Fibroblast of mammary gland (primary cell): ENCODE measurements at places on chromosomes 1 and 21.

DNA sequence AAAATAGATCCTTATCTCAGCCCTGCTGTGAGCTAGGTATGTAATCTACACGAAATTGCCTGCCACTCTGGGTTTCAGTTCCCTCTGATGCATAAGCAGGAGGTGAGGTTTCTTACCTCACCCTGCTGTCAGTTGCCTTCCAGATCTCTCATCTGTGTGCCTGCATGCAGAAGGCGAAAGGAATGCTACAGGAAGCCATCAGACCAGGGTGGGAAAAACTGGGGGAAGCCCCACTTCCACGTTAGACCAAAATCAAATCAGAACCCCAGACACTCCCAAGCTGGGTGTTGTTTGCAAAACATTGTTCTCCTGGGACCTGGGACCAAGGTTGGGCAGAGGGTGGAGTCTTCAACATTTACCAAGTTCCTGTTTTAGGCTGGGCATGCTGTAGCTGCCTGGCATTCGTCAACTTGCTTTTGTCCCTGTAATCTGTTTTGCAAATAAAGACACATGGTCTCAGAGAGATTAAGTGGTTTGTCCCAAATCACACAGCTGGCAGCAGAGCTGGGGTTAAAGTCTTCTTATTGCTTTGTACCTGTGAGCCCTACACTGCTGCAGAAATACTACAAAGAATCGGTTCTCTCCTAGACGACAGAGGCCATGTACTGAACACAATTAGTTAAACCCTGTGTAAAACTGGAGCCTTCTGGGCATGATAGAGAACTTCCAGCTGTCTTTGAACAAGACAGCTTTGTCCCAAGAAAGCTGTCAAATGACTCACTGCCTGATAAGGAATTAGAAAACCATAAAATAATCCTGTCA is 389.7 kb upstream of the RUNX1 start:
- DNase-seq: no peak

DNA sequence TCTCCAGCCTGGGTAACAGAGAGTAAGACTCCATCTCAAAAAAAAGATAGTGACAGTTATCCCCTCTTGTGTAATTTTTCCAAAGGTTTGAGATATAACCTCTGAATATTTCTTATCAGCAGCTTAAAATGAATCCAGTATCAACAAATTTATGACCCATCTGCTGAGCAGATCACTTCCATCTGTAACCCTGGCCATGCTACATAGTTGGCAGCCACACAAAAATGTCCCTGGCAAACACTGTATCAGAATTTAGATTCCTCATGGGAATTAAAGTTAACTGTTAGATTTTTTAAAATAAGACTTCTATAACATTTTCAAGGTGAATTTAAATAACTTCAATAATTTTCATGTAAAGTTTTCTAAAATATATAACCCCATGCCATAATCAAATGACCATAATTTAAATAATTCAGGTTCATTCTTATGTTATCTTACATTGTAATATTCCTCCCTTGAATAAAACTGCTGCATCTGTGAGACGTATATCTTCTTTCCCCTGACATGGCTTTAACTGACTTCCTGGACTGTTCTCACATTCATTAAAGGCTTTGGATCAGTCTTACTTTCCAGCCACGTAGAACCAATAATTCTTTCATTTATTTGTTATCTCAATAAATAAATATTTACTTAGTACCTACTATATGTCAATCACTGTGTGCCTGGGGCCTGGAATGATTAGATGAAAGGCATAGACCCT is 5.3 kb upstream of the PRPF38B start:
- DNase-seq: peak; percentile 57

- DNase-seq: no peak
Measured at GRCh38 chr1:54326543-54327385, 79.4 kb downstream of the SSBP3 start.

- no peak for DNase-seq
Measured at GRCh38 chr21:37828556-37828955, 87.7 kb downstream of the KCNJ6 start.

DNA sequence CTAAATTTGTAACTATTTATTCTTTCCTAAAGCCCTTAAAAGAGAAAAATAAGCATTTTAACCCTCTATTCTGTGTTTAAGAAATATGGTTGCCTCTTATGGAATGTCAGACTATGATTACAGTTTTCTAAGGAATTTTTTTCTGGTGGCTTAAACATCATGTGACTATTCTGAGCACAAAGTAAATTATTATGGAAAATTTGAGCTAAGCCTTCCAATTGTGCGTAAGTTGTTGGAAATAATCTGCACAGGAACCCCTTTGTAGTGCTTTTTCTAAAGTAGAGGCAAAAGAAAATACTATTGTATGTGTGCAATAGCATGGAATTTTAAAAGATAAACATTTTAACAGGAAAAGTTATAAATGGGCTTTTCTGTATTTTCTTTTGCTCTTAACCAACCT is 254.8 kb downstream of the PBX1 start:
- DNase-seq: no peak

GRCh38 chr1:31336687-31337467 is 36.0 kb downstream of the FABP3 start:
- no peak for DNase-seq

DNA sequence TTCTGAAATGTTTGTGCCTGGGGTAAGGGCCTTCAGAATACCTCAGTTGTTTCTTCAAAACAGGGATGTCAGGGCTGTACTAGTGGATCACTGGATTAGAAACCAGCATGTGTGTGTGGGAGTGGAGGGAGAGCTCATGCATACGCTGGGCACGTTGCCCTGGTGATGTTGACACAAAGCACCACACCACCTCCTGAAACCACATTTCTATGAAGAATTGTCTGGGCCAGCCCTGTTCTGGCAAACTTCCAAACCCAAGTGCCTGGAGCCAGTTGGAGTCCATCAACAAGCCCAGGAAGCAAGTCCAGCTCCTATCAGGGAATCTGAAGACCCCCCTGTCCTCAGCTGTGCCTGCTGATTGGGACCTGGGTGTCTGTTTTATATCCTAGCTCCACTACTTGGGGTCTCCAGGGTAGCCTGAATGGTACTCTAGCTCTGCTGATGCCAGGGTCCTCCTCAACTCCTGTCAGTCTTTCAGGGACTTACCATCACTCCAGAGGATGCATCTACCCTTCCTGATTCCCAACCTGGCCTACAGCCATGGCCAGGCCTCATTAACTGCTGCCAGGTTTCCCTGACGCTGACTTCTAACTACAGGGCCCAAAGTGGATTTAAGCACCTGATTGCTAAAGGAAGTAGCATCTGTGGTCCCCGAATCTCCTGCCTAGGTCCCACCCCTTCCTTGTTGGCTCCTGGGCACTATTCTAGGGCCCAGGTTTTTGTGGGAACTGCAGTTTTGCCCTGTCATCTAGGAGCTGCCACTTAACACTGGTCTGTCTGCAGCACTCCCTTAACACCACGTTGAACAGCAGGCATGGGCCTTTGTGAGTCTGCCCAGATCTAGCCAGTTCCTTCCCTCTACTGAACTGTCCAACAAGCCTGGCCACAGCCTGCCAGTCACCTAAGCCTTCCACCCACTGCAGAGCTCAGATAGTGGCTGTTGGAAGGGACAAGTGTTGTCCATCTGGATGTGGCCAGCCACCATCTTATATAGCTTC is 45.5 kb downstream of the LPAR3 start:
- peak; percentile 98 for DNase-seq

DNA sequence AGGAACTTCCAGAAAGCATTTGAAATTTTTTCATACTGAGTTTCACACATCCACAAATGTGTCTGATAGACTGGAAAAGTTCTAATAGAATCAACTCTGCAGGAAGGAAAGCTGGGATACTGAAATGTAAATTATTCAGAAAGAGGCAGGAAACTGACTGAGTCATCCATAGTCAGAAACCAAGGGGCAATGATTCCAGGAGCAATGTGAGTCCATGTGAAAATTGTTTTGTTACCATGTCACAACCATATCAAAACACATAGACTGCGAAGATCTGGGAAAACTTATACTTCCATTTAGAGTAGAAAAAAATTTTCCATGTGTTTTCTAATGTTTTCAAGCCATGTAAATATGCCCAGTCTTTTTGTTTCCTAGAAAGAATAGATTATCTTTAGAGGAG is 142.3 kb upstream of the TMPRSS15 start:
- peak; percentile 0 for DNase-seq

DNA sequence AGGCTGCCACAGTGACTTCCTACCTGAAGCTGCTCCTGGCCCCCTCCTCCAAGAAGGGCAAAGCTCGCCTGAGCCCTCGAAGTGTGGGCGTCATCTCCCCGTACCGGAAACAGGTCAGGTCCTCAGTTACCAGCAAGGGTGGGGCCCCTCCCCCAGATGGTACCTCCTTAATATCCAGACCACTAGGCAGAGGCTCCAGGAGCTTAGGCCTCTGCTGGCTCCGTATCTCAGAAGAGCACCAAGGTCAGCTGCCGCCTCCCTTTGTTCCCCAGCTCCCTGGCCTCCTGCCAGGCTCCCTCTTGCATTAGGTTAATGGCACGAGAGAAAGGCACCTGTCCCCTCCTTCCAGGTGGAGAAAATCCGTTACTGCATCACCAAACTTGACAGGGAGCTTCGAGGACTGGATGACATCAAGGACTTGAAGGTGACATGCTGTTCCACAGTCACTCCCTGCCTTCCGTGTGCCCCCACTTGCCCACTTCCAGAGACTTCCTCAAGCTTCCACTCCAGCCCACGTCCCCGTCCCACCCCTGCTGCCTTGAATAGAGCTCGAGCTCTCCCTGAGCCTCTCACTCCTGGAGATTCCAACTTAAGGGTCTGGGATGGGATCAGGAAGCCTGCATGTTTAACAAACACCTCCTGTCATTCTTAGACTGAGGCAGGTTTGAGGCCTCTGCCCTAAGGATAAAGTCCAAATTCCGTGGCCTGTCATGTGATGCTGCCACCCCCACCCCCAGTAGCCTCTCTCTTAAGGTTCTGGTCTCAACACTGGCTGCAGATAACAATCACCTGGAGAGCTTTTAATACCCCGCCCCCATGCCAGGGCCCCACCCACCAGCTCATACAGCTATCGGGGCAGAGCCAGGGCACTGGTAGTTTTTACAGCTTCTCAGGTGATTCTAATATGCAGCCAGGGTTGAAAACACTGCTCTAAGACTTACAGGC is 8.3 kb downstream of the RHOC start:
- DNase-seq: no peak

DNA sequence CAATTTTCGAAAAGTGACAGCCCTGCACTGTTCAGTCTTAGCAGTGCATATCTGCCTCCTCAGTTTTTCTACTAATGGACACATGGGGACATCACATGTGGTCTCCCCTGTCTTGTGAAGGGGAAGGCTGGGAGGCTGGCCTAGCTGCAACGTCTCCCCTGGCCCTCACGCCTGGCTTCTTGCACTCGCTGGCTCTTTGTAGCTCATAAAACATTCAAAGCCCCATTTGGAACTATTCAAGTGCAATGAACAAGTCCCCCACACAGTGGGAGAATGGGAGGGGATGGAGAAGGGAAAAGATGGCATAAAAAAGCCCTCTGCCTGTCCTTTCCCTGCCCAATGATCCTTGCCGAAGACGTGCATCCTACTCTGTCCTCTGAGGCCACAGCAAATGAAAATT is 73.6 kb downstream of the PGBD5 start:
- DNase-seq: no peak

DNA sequence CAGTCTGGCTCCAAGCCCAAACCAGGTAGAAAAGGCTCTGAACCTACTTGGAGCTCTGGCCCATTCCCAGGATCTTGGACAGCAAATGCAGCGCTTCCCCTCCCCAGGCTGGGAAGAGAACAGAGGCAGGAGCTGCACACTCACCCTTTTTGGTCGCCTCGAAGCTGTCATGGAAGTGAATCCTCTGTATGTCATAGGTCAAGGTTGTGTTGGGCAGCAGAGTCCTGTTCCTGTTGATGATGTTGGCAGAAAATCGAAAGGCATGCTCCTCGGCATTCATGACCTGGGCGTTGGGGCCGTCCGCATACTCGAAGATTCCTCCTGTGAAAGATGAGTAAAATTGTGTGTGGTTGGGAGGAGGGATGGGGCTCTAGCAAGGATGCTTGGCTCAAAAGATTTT is 143.5 kb downstream of the GRIK3 start:
- no peak for DNase-seq

GRCh38 chr1:234896477-234897389 is 231.9 kb downstream of the TOMM20 start:
- no peak for DNase-seq

DNA sequence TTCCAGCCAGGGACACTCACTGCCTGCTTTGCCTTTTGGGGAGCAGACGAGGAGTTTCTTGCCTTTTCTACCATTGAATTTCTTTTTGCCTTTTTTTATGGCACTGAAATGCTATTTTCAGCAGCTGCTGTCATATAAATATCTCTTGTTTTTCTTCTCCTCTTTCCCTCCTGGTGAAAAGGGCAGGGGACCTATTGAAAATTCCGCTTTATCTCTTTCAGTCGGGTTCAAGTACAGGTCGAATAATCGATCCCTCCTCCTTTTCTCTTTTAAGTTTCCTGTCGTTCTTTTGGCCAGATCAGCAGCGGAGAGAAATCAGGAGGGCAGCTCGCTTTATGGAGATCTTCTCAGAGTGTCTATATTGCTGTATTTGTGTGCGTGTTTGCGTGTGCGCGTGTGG is 67.4 kb upstream of the CASZ1 start:
- DNase-seq: no peak

DNA sequence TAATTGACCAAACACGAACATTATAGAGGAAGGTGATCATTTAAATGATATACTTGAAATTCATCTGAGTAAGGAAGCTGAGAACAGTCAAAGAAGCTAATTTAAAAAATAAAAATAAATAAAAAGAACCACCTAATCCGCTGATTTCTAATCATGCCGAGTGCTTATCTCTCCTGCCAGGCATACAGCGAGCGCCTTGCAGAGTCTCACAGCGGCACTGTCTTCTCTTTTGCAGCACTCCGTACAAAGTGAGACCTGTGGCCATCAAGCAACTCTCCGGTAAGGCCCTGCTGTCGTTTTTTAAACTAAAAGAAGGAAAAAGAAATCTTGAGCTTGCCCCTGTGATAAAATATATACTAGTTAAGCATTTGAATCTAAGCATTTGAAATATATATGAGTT is 45.3 kb downstream of the PDE9A start:
- DNase-seq: no peak

DNA sequence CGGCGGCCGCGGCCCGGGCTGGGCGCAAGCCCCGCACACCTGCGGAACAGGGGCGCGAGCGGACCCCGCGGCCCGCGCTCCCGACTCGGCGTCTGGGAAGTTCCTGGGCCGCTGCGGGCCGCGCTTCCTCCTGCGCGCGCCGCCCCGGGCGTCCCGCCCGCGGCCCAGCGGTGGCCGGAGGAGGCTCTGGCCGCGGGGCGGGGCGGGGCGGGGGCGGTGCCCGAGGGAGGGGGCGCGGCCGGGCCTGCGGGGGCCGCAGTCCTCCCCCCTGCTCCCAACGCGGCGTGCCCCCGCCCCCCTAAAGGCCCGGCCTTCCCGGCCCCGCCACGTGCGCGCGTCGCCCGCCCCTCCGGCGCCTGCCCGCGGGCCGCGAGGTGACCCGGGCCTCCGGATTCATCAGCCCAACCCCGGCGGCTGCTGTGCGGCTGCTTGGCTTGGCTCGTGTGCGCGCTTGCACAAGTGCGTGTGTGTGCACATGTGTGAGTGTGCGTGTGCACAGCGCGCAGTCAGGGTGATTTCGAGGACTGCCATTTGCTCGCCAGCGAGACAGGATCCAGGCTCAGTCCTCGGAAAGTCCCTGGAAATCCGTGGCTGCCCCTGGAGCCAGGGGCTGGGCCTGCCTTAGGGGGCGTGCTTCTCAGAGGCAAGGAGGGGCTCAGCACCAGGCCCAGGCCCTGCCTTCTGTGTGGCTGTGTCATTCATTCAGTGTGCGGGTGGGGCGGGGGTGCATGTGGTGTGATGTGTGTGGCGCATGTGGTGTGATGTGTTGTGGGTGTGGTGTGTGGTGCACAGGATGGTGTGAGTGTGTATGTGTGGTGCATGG is at the start of gene C2CD2:
Gene C2CD2, minus strand, starts transcription at position 188 of the 823 bp plus-strand sequence. CDS start 370 bp downstream, outside the sequence.
- DNase-seq: peak; percentile 70
